Cortex of kidney (tissue), 1 donor: ENCODE measurements at places on chromosomes 4 and X.

- DNase-seq: no peak
These were observed 121.8 kb downstream of the GPR143 start for GRCh38 chrX:9643807-9644206.

- DNase-seq: no peak
These were observed 15.4 kb downstream of the NKX6-1 start for GRCh38 chr4:84483688-84484087.

DNA sequence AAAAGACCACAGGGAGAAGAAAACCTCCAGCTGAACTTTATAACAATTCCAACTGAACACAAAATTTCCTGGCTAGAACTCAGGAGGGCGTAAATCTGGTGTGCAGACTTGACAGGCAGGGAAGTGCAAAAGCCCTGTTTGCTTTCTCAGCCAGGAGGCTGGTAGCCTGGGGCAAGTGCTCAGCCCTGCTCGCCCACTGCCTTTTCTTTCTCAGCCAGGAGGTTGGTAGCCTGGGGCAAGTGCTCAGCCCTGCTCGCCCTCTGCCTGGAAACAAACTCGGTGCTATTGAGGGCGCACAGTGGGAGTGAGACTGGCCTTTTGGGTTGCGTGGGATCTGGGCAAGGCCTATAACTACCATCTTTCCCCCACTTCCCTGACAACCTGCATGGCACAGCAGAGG lies 275.4 kb upstream of the MAOA start:
- no peak for DNase-seq

DNA sequence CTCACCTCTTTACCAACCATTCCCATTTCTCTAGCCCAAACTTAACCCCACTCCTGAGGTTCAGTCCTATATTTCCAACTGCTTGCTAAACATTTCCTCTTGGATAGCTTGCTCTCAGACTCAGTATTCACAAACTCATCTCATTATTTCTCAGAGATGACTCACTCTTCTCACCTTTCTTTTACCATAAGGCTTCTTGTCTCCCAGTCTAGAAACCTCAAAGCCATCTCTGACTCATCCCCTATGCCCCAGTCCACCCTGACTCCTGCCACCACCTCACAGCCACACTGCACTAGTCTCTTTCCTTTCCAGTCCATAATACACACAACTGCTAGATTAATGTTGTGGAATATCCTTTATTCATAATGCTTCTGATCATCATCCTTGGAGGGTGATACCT lies 4.8 kb downstream of the FRMPD3 start:
- no peak for DNase-seq

- DNase-seq: no peak
These were observed 173.0 kb downstream of the GPC3 start for GRCh38 chrX:133812402-133812801.

- no peak for DNase-seq
These were observed 149.4 kb upstream of the CHRDL1 start for GRCh38 chrX:110944751-110945675.

DNA sequence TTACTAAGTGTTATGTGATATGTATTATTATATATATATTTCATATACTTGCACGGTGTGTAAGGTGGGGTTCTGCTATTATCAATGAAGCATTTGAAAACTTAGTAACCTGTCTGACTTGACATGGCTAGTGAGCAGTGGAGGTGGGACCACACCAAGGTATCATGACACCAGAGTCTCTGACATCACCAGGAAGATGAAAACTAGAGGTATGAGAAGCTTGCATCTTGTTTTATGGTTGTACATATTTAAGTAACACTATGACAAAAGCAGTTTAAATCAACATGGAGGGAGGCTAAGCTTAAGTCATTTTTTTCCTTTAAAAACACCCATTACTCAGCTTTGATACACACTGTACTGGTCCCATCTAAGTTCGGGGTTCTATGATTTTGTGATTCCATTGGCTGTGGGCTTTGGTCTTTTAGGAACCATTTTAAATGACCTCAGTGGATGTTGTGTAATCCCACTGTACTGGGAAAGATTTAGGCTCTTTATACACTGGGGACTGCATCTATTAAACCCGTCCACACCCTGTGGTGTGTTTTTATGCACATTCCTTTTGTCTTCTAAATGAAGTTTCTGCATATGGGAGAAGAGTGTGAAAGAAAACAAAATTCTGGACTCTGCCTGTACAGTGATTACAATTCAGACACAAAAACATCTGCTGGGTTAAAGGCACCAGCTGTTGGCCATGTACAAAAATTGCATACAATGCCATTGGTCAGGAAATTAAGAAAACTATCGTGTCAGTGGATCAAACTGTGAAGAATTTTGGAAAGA lies 570.6 kb downstream of the SPRY1 start:
- no peak for DNase-seq

DNA sequence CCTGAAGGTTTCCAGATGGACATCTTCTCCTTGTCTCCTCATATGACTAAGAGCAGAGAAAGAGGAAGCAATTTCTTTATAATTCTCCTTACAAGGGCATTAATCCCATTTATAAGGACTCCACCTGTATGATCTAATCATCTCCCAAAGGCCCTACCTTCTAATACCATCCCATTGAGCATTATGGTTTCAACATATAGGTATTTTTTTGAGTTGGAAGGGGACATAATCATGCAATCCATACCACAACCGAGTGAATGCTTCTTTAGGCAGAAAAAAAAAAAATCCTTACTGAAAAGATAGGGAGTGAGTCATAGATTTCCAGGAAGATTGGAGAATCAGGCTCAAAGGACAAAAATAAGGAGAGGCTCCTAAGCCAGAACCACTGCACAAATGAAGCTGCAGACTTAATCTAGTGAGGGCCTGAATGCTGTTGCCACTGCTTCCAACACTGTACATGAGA lies 312.5 kb upstream of the HS3ST1 start:
- DNase-seq: no peak

GRCh38 chr4:134089885-134090284 lies 111.7 kb downstream of the PABPC4L start:
- DNase-seq: no peak

DNA sequence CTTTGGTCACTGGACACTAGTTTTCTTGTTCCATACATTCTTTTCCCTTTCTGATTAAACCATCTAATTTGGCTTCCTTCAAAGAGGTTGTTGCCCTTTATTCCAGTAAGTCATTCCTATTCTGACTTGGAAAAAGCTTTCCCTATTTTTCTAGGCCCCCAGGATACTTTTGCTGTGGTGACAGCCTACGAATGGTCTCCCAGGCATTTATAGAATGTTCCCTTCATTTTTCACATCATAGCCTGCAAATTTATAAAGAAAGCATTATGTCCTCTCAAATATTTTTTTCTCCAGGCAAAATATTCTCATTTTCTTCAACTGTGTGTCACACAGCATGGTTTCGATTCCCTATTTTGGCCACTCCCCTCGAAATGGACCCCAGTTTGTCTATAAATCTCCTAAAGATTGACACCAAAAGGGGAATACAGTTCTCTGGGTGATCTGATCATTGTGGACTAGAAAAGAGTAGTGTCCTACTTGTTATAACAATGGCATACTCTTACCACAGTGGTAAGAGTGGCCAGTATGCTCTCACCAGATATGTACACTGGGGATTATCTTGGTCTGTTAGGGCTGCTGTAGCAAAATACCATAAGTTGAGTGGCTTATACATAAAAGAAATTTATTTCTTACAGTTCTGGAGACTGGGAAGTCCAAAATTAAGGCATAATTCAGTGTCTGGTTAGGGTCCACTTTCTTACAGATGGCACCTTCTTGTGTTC lies 41.5 kb upstream of the BMP2K start:
- no peak for DNase-seq

GRCh38 chr4:82905205-82905604 lies 4.7 kb downstream of the THAP9 start:
- DNase-seq: no peak
